ENCODE measurements at places on chromosomes 1 and 21.

GRCh38 chr1:18890706-18891425 lies 11.5 kb downstream of the ALDH4A1 start:
- DNase-seq, result no peak

DNA sequence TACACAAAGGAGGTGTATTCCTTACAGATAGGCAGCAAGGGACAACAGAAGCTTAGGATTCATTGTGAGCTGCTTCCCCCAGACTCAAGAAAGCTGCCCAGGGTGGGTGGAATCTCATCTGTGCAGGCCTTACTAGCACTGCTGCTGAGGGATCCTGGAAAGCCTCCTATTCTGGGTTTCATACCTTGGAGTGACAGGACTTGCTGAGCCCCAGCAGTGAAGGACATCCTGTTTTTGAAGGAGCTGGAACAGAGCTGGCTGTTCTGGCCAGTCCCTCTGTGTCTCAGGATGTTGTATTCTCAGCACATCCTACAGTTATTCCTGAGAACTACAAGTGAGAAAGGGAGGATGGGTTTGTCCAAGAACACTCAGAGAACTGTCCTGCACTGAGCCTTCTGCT lies 486.3 kb downstream of the PTPRU start:
- DNase-seq, result no peak

GRCh38 chr1:93588206-93588605 lies 93.4 kb downstream of the BCAR3 start:
- no peak for DNase-seq

DNA sequence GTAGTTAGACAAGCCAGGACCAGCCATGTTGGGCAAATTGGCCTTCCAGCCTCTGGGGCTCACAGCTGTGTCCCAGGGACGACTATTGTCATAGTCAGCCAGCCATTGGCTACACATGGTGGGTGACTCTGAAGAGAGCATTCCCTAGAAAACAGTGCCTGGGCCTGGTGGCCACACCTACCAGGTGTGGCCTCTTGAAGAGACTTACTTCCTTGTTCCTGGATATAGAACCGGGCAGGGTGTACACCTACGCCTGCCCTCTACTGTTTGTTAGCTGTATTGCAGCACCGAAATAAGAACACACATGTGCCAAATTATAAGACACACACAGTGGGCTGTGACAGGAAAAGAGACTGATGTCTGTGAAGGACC lies 134.6 kb upstream of the ARHGEF16 start:
- peak; percentile 84 for DNase-seq

DNA sequence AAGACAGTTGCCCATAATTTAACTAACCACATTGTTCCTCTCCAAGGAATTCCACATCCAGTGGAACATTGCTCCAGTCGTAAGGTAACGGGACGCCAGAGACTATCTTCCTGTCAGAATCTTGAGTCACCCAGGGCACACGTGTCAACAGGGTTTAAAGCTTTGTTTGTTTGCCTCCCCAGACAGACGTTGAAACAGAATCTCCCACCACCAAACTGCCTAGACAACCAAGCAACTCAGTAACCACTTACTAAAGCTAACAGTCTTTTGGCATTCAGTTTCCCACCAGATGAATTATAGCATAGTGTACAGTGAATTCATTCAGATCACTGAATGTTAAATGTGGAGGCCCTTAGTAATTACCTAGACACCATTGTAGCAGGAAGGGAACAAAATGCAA lies 439.5 kb downstream of the PLPP3 start:
- DNase-seq, result no peak

DNA sequence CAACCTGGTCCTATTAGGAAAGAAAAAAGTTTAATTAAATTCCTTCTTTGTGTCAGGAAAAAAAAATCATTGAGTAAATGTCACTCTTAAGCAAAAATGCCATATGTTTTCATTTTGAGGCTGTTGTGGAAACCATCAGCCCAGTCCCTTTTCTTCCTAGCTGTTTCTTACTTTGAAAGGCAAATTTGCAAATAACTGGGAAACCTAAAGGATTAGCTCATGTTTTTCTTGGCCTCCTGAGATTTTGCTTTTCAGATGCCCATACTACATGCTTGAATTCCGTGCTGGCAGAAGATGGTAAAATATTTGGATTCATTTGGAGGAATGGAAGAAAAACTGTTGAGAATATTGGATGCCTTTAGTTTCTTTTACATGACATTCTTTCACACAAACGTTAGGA lies 182.1 kb upstream of the ADAMTS5 start:
- DNase-seq, result no peak

DNA sequence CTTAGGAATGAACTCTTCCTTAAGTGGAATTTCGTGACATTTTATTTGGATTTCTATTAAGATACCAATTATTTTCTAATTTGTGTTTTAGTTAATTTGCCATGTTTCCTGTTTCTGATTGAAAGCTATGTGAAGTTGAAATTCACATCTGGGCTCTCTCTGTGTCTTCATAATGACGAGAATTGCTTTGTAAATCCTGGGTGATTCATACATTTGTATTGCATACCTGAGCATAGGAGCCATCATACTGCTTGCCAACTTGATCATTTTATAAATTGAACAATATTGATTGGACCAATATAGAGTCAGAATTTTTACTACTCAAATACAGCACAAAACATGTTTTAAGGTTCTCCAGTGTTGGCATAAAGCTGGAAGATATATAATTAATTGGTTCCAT lies 817.9 kb downstream of the BRINP3 start:
- no peak for DNase-seq

DNA sequence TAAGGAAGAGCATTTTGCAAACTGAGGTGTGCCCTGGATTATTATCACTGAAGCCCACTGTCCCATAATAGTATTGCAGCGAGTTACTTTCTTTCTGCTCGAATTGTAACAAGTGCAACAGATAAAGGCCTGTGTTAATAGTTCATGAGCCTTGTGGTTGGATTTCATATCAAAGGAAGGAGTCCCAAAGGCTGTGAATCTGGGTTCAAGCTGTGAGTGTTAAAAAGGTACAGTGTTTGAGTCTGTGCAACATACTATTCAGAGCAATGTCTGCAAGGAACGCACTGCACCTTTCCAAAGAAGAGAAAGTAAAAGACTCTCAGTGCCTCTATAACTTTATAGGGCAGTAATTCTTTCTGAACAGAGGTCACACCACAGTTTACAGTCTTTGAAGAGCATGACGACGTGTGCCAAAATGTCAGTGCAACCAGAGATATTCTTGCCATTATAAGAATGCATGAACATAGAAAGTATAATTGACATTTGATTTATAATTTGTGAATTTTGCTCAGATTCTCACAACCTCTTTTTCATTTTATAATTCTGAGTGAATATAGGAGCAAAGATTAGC lies 79.1 kb downstream of the CDC7 start:
- no peak for DNase-seq

DNA sequence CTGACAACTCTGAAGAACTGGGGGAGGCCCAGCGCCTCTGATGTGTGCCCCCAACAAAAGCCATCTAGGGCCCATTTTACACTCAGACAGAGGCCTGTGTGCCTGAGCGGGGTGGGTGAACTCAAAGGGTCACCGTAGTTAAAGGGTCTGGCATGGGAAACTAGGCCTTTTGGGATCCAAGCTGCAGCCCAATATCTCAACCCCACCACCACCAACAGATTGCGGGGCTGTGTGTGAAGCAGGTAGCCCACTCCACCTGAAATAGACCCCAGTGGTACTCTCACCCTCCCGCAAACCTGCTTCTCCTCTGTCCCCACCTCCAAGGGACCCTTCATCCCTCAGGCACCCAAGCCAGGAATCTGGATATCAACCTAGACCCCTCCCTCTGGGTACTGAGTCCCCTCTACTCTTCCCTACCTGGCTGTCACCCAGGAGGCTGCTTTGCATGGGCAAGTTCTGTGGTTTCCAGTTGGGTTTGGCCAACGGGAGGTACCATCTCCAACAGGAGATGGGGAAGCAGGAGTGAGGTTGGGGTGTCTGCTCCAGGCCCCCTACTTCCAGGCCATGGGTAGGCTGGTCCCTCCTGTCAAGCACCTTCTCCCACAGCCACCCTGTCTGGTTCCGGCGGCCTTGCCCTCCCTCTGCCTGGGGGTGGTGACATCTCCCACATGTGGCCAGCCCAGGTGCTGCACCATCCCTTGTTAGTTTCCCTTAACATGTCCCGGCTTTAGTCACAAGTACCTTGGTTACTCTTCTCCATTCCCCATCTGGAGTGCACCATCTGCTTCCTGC lies 35.2 kb upstream of the LRP8 start:
- DNase-seq, result no peak

- no peak for DNase-seq
Observed at GRCh38 chr1:64908575-64908974, 57.8 kb downstream of the JAK1 start.

Measured in hematopoietic multipotent progenitor cell treated with erythropoietin and hydrocortisone succinate and interleukin-3 and kit ligand, for 6 days (in vitro differentiated cells).